ENCODE measurements at places on chromosomes 16 and 17.

DNA sequence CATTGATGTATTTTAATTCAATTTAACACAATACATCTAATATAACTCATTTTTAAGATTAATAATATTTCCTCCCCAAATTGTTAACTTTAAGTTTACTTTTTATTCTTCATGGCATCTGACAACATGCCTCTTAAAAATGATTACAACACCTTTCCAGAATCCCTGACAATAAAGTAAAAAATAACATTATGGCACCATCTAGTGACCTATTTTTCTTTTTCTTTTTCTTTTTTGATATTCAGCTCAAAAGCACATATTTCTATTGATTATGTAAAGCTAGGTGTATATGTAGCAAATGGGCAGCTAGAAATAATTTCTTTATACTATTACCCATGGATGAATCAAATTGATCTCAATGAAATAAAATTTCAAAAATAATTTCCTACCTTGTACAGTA is 834.3 kb upstream of the CDH8 start:
- H3K27me3 ChIP-seq: no peaks in the 10 kb centered on the region
- no peak for DNase-seq
- H3K27ac ChIP-seq: no peak overlapping the region
- H3K4me3 ChIP-seq: no peak overlapping the region

GRCh38 chr17:80356231-80356856 is 58.6 kb upstream of the ENDOV start:
- no peak for DNase-seq
- H3K4me1 ChIP-seq: no peaks in the 10 kb centered on the region
- H3K36me3 ChIP-seq: peaks cover 91% of the 10 kb centered on the region
- H3K27ac ChIP-seq: no peak overlapping the region

- H3K4me3 ChIP-seq: no peak overlapping the region
- H3K36me3 ChIP-seq: no peaks in the 10 kb centered on the region
- no peak for DNase-seq
- no peak overlapping the region for H3K27ac ChIP-seq
Measured at GRCh38 chr17:34826332-34826731, 134.9 kb downstream of the CCT6B start.

DNA sequence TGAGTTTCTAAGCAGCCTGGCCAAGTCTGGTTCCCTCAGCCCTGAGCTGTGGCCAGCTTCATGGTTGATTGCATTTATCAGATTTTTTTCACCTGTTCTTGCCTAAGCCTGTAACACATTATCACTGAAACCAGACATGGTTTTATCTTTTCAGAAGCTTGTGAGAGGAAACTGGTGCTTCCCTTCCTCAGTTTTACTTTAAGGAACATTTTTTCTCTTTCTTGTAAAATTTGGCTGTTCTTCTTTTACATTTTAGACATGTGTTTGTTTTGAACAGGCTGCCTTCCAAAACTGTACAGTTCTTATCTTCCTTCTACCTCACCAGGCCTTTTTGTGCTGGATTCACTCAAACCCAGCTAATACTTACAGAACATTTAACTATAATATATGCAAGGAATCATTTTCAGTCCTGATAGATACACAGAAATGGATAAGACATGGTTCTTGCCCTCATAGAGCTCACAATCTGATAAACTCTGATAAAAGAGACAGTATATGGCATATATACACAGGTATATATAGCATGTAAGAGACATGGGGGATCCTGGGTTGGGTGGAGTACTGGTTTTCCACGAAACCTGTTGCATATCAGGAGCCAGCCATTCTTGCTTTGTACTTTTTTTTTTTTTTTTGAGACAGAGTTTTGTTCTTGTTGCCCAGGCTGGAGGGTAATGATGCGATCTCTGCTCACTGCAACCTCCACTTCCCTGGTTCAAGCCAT is 44.5 kb downstream of the ZNRF1 start:
- H3K4me3 ChIP-seq: no peak overlapping the region
- H3K4me1 ChIP-seq: peaks cover 76% of the 10 kb centered on the region
- no peak for DNase-seq
- H3K27me3 ChIP-seq: no peaks in the 10 kb centered on the region

DNA sequence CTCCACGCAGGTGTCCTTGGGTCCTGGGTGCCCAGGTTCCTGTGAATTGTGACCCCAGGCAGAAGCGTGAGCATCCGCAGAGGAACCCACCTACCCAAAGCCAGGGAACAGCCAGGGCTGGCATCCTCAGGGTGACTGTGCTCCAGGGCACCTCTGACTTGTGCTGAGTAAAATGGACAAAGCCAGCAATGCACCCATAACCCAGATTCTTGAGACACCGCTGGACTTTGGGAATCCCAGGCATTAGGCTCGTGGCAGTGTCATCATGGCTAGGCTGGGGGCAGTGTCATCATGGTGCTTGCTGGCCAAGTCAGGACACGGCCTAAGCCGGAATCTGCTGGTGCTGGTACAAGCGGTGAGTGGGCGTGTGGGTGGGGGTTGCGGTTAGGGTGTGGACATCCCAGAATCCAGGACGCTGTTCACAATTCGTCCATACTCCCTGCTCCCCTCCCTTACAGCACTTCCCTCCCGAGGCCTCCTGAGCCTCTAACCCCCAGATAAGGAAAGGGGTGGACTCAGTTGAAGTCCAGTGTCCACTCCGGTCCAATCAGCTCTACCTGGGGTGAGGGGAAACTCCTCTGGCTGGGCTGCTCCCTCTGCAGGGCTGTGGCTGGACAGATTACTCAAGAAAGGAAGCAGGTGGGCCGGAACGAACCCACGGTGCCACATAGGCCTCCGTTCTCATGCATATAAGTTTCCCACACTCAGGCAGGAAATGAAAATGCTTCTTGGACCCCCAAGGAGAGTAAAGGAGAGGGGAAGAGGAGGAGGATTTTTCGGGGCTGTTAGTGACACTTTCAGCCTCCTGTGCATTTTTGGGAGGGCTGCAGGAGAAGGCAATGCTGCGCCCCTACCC is 138.9 kb downstream of the SEC14L1 start:
- H3K4me3 ChIP-seq: no peak overlapping the region
- H3K27me3 ChIP-seq: peaks cover 38% of the 10 kb centered on the region
- H3K36me3 ChIP-seq: no peaks in the 10 kb centered on the region
- peaks cover 22% of the 10 kb centered on the region for H3K4me1 ChIP-seq

DNA sequence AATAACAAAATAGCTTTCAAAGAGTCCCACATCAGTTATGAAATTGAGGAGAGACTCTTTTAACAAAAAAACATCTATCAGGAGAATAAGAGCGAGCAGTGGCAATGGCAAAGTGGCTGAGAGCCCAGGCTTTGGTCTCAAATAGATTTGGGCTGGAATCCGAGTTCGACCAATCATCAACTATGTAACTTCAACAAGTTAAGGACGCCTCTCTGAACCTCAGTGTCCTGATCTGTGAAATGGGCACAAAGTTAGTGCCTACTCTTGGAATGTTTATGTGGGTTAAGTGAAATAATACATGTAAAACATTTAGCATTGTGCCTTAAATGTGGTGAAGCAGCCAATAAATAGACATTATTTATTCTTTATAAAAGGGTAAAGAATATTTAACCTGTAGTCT is 45.4 kb downstream of the CFDP1 start:
- peaks cover 48% of the 10 kb centered on the region for H3K4me1 ChIP-seq
- peaks cover 23% of the 10 kb centered on the region for H3K36me3 ChIP-seq
- peak overlapping the region; percentile 56 for H3K27ac ChIP-seq
- no peaks in the 10 kb centered on the region for H3K27me3 ChIP-seq

DNA sequence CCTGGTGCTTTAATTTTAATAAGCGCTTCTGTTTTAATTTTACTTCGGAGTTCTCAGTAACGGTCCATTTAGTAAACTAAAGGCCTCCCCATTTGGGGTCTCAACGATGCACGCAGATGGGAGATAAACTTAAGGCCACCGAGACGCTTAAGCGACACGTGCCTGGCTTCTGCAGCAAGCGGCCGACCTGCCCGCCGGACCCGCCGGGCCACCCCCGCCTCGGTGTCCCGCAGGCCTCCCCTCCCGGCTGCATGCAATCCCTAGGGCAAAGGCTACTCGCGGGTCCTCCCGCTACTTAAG is 592 bp downstream of the GCSH start:
- H3K27ac ChIP-seq: peak overlapping the region; percentile 90
- no peaks in the 10 kb centered on the region for H3K36me3 ChIP-seq
- H3K4me1 ChIP-seq: peaks cover 17% of the 10 kb centered on the region
- peak overlapping the region; percentile 97 for H3K4me3 ChIP-seq

GRCh38 chr17:28970879-28971278 is 19.6 kb upstream of the PHF12 start:
- DNase-seq: no peak
- peaks cover 82% of the 10 kb centered on the region for H3K4me1 ChIP-seq
- H3K4me3 ChIP-seq: no peak overlapping the region
- no peak overlapping the region for H3K27ac ChIP-seq
- H3K27me3 ChIP-seq: no peaks in the 10 kb centered on the region

DNA sequence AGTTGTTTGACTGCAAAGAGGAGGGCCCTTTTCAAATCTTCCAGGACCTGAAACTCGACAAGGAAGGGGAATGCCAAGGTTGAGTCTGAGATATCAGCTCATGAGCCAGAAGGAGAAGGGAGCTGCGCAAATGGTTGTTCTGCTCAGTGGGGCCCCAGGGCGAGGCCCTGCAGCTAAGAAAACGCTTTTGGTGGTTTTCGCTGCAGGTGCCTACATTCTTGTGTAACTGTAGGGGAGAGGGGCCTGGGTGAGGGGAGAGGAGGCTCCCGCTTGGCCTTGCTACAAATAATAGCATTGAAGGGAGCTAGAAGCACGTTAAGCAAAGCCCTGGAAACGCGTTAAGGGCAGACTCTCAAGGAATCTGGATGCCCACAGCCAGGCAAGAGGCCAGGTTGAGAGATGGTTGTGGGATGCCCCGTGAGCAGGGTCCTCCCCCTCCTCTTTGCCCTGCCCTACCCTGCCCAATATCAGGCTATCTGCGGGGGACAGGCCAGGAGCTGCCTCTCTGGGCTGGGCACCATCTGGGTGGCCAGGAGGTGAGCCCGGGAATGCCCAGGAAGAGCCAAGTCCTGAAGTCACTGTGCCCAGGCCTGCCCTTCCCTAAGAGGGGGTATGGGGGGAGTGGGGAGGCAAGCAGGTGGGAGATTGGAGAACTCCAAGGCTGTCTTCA is 21.9 kb downstream of the GPR142 start:
- no peak overlapping the region for H3K27ac ChIP-seq
- no peaks in the 10 kb centered on the region for H3K36me3 ChIP-seq
- H3K4me3 ChIP-seq: no peak overlapping the region
- no peaks in the 10 kb centered on the region for H3K27me3 ChIP-seq
- no peak for DNase-seq
- peaks cover 21% of the 10 kb centered on the region for H3K4me1 ChIP-seq

DNA sequence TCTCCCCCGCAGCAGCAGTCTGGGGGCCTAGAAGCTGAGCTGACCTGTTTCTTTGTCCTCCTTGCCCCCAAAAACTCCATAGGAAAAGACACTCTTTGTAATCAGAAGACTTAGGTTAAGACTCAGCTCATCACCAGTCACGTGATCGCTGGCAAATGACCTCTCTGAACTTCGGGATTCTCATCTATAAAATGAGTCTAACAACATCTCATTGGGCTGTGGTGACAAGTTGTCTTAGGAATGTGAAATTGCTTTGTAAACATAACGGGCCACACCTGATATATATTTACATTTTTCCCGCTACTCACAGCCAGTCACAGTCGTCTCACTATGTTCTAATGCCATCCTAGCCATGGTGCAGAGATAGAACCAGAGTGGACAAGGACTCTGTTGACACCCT is 86.0 kb upstream of the LHX1 start:
- no peaks in the 10 kb centered on the region for H3K4me1 ChIP-seq
- DNase-seq: no peak
- H3K27me3 ChIP-seq: peaks cover 95% of the 10 kb centered on the region

GRCh38 chr17:38970128-38970527 is 2.9 kb upstream of the FBXO47 start:
- H3K4me1 ChIP-seq: peaks cover 4% of the 10 kb centered on the region
- H3K27me3 ChIP-seq: peaks cover under 1% of the 10 kb centered on the region
- no peak for DNase-seq
- no peak overlapping the region for H3K27ac ChIP-seq

DNA sequence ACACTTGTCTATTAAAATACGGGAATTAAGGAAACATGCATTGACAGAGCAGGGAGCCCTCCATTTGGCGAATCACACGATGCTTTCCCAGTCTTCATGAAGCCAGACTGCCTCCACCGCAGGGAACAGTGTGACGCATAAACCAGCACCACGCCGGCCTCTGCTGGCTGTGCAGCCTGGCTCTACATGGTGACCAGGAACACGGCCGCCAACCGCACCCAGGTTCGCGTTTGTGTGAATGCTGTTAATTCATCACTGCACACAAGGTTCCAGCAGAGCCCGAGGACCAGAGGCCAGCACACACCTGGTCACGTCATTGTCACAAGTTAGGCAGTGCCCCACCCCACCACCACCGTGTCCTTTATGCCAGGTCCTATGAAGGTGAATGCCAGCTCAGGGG is 26.7 kb downstream of the TMEM204 start:
- no peaks in the 10 kb centered on the region for H3K27me3 ChIP-seq
- H3K36me3 ChIP-seq: peaks cover 61% of the 10 kb centered on the region
- peak overlapping the region; percentile 42 for H3K27ac ChIP-seq

GRCh38 chr17:81328978-81329926 is 34.1 kb upstream of the SLC38A10 start:
- DNase-seq: peak; percentile 85
- peaks cover 4% of the 10 kb centered on the region for H3K27me3 ChIP-seq
- peak overlapping the region; percentile 84 for H3K27ac ChIP-seq
- H3K4me3 ChIP-seq: peak overlapping the region; percentile 25
- H3K4me1 ChIP-seq: peaks cover 38% of the 10 kb centered on the region

- H3K27ac ChIP-seq: no peak overlapping the region
- H3K27me3 ChIP-seq: no peaks in the 10 kb centered on the region
- H3K4me1 ChIP-seq: peaks cover 46% of the 10 kb centered on the region
- H3K4me3 ChIP-seq: no peak overlapping the region
- no peak for DNase-seq
Measured at GRCh38 chr16:19127205-19127604, 13.4 kb downstream of the ITPRIPL2 start.

DNA sequence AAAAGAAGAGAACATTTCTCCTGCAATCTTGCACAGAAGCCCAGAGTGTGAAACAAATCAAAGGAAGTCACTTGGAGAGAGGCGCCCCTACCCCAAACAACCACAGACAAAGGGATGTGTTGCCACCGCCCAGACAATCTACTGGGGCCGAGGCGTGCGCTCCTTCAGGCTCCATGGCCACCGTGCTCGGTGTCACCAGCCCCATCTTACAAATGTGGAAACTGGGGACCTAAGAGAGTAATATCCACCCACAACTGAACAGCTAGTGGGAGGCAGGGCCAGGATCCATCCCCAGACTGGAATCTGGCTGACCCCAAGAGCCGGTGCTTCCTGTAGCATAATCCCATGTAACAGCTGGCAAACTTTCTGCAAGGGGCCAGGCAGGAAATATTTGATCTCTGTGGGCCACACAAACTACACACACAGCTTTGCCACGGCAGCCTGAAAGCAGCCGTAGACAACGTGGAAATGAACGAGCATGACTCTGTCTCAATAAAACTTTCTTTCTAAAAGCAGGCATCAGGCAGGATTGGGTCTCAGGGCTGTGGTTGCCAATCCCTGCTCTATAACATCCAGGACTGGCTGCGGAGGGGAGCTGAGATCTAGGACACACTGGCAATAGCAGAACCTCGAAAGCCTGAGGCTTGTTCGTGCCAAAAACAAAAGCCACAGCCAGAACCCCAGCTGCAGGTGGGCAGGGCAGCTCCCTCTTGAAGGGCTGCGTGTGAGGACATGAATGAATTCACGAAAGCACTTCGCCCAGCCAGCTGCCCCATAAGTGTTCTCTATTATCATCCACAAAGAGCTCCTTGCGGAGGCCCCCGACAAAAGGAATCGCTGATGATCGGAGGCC is 26.6 kb upstream of the GINS2 start:
- no peaks in the 10 kb centered on the region for H3K27me3 ChIP-seq
- H3K27ac ChIP-seq: no peak overlapping the region
- DNase-seq: no peak
- no peak overlapping the region for H3K4me3 ChIP-seq
- H3K4me1 ChIP-seq: peaks cover 35% of the 10 kb centered on the region
